HL-60 (cell line): ENCODE measurements at places on chromosomes 6 and 20.

DNA sequence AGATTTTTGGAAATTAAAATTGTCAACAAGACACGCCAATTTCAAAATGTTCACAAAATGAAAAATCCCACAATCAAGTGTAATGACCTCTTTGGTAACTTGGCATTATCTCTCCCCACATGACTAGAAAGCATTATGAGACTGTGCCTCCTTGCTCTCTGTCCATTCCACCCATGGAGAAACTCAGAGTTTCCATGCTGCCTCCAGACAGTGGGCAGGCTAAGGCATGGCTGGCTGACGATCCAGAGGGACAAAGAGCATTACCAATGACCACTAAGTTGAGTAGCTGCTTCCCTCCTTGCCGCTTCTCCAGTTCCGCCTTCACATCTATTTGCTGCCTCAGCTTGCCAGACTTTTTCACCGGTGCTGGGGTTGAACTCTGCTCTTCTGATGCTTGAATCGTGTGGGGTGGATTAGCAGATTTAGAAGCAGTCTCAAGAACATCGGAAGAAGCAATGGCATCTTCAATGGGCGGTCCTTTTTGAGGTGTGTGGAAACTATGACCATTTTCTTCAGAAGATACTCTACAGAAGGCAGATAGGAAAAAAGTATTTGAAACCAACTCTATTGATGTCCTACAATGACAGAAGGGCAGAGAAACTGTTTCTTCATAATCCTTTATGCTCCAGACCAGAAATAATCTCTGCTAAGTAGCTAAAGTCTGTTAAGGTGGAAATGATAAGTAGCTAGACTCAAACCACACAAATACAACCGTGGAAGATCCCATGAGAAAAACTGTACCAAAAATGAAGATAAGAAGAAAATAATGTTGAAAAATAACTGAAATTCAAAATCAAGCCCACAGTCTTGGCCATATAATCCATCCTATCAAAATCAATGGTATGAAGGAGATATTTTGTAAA, 47.5 kb upstream of the ALDH8A1 start:
- DNase-seq = no peak

GRCh38 chr6:157226761-157227160, 96.6 kb downstream of the TMEM242 start:
- DNase-seq = no peak

GRCh38 chr20:46705378-46705729, 4.1 kb upstream of the SLC2A10 start:
- DNase-seq = no peak

DNA sequence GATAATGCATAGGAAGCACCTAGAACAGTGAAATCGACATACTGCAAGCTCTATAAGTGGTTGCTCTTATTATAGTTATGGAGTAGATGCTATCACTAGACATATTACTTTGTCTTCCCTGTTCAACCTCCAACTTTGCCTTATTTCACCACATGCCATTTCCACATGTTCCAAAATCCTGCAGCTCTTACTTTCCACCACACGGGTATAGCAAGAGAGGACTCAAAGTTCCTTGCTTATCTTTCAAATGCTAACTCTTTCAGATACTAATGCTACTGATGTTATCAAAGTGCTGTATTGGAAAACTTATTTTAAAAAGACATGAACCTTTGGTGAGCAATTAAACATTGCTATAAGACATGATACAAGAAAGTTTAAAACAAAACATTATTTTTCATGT, 1130.1 kb downstream of the HACE1 start:
- no peak for DNase-seq

DNA sequence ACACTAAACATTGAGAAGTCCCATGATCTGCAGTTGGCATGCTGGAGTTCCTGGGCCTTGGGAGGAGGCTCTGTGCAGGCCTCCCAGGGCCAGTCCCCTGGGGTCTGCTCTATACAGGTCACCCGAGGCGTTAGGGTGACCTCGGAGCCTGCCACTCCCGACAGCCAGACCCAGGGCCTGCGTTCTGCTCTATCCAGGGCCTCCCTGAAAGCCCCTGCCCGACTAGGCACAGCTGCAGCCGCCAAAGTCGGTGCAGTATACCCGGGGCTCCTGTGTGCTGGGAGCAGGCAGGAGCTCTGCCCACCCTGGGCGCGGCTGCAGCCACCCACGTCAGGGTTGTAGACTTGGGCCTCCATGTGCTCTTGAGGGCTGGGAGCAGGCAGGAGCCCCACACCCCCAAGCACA, 6.3 kb upstream of the OR14J1 start:
- DNase-seq = no peak

DNA sequence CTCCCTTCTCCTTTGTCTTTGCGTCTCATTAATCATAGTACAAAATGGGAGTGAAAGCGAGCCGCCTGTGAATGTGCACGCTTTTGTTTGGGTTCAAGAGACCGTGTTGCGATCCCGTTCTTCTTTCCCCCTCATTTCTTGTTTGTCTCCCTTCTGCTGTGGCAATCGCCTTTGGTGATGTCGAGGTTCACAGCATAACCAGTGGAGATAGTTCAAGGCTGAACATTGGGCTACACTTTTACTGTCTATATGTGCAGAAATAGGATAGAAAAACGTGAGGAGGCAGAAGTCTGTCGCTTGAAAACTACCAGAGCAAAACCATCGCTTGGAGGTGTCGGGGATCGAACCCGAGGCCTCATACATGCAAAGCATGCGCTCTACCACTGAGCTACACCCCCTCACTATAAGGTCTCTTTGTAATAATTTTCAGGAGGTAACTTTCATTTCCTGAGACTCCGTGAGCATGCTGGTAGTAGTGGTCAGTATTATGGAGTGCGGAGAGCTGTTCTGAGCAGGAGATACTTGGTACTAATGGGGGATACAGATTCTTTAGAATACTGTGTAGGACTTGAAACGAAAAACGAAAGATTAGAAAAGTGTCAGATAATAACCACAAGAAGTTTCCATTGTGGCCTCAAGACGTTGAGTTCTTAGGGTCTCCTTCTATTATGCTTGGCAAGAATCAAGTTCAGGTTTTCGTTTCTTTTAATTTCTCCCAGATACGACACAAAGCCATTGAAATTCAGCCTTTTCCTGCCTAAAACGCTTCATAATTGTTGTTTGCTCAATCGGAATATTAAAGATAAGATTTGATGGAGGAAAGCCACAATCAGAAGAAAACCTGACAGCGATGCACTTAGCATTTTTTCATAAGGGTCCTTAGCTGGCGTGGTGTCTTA, 106.6 kb downstream of the TRIM27 start:
- DNase-seq = peak; percentile 39

DNA sequence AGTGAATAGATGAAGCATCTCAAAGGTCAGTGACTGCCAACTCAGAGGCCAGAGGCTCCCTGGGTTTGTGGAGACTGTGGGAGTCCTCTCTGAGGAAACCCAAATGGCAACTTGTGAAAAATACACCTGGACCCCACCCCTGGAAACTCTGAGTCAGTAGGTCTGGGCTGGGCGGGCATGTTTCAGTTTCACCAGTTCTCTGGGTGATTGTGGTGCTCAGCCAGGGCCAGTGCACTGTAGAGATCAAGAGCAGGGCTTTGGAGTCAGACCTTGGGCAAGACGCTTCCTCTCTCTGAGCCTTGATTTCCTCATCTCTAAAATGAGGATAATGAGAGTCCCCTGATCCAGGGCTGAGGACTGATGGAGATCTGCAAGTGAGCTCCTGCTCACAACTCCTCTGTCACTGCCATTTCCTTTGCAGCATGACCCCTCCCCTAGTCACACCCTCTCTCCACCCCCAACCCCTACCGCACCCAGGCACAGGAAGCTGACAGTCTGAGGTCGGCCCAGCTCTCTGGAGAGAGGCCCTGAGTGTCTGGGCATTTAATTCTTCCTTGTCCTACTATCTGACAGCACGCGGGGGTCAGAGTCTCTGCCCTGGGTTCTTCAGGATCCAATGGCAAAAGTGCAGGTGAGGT, 5.1 kb downstream of the DEF6 start:
- DNase-seq = peak; percentile 76

- DNase-seq = no peak
Measured at GRCh38 chr20:53900380-53900999, 169.9 kb downstream of the BCAS1 start.

- no peak for DNase-seq
Measured at GRCh38 chr6:34806738-34807453, 15.0 kb downstream of the BLTP3A start.

DNA sequence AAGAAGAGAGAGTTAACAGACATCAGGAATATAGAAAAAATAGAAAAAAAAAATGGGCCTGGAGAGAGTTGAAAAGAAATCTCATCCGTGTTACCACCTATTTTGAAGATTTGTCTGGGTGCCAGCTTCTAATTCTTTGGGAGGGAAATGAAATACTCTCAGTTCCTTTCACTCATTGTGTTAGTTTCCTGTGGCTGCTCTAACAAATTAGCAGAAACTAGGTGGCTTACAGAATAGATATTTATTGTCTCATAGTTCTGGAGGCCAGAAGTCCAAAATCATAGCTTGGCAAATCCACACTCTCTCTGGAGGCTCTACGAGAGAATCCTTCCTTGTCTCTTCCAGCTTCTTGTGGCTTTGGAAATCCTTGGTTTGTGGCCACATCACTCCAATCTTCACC, 225.1 kb upstream of the BTBD3 start:
- no peak for DNase-seq

DNA sequence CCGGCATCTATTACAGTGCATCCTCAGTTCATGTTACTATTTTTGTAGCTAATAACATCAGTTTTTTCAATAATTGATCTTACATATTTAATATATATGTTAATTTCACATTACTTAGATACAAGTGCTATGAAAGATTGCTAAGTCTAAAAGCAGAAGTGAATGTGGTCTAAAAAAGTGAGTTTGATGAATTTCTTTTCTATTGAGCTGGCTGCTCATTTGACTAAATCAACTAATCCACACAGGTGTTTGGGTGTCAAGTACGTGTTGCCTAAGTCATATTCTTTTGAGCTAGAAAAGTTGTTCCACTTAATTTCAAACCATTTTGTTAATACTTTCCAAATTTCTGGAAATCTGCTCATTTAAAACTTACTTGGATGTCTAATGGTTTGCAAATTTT, 46.6 kb upstream of the EZR start:
- no peak for DNase-seq

DNA sequence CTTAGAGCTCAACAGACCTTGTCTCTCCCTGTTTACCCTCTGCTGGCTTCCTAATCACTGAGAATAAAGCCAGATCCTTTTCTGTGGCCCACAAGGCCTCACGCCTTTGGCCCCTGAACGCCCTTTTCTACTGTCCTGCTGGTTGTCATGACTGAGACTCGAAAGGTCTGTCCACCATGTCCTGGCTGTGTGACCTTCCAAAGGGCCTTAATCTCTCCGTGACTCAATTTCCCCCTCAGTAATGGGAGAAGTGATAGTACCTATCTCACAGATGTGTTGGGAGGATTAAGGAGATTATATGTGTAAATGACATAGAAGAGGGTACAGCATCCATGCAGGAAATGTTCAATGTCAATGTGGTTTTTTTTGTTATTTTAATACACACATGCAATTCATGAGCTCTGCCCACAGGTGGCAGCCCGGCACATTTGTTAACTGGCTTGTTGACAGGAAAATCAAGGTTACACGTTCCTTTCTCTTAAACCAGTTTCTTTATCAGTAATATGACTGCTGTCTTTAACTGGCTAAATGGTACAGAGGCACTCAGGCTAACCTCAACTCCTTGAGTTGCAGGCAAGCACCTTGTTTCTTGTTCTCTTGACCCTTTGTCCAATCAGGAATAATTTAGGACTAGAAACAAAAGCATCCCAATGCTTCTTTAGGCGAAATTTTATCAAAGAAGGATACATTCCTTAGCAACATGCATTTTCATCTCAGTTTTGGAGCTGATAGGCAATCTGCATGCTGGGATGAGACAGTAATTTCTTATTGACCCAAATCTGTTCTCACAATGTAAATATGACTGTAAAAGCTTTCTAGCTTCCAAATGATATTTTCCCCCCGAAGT, 16.6 kb downstream of the SLC22A1 start:
- peak; percentile 35 for DNase-seq

DNA sequence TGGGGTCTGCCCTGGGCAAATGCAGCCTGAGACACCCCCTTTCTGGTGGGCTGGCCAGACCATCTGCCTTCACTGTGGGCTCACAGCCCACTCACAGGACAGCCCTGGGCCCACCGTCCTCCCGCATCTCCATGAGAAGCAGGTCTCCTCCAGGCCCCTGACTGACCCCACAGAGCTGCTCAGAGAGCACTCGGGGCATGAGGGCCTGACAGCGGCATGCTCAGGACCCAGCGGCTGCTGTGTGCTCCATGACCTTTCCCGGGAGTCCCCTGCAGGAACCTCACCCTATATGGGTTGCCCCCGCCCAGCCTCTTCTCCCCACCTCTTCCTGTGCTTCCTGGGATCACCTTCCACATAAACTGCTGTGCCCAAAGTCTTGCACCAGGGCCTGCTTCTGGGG, 162.4 kb upstream of the CST7 start:
- DNase-seq = no peak
